K562 (cell line): ENCODE measurements at places on chromosomes 2 and 18.

DNA sequence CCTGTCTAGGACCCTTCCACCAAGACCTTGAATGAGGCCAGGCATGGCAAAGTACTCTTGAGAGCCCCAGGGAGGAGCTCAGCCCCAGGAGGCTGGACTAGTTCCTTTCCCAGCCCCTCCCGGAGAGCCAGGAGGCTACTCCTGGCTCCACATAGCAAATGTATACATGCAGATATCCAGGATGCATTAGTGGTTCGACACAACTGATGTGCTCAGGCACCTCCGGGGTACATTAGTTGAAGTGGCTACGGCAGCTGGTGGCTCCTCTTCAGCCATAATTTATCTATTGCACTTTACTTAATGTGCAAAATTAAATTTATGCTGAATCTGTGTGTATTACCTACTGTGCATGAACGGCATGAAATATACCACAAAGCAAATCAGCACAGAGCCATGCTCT is 182.8 kb upstream of the MEIS1 start:
- no peak for DNase-seq
- H3K27me3 ChIP-seq, result peaks cover 4% of the 10 kb centered on the region; the same call in 1 of the 2 replicates
- no peak overlapping the region for H3K27ac ChIP-seq
- no peak overlapping the region for H3K4me3 ChIP-seq
- no peaks in the 10 kb centered on the region for H3K4me1 ChIP-seq

- no peak for DNase-seq
- H3K4me3 ChIP-seq, result no peak overlapping the region
- peaks cover 39% of the 10 kb centered on the region for H3K36me3 ChIP-seq
- no peaks in the 10 kb centered on the region for H3K27me3 ChIP-seq
- H3K27ac ChIP-seq, result no peak overlapping the region
Measured at GRCh38 chr2:208311321-208311720, 45.3 kb downstream of the PIKFYVE start.

- DNase-seq, result no peak
- H3K27ac ChIP-seq, result no peak overlapping the region
- no peaks in the 10 kb centered on the region for H3K4me1 ChIP-seq
- H3K36me3 ChIP-seq, result peaks cover 97% of the 10 kb centered on the region
- no peak overlapping the region for H3K4me3 ChIP-seq
Measured at GRCh38 chr2:86488561-86489250, 47.5 kb downstream of the KDM3A start.

DNA sequence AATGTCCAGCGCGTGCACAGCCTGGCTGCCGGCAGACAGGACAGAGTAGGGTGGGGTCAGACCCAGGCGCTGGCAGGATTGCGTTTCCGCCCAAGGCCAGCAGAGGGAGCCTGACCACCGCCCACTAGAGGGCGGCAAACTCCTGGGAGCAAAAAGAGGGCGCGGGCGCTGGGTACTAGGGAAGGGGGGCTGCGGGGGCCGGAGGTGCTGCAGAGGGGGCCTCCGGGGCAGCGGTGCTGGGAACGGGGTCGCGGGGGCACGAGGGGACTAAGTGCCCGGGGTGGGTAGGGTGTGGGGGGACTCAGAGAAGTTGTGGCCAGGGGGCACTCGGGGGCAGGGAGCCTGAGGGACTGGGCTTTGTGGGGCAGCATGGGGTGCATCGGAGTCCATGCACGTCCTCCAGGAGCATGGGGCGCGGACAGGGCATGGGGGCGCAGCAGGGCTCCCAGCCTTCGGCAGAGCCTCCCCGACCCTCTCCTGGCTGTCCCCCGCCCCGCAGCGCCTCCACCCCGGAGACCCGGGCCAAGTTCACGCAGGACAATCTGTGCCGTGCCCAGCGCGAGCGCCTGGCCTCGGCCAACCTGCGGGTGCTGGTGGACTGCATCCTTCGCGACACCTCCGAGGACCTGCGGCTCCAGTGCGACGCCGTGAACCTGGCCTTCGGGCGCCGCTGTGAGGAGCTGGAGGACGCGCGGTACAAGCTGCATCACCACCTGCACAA is 3.2 kb downstream of the TEKT4 start:
- H3K27me3 ChIP-seq, result no peaks in the 10 kb centered on the region
- H3K27ac ChIP-seq, result no peak overlapping the region
- no peaks in the 10 kb centered on the region for H3K4me1 ChIP-seq
- H3K4me3 ChIP-seq, result no peak overlapping the region

DNA sequence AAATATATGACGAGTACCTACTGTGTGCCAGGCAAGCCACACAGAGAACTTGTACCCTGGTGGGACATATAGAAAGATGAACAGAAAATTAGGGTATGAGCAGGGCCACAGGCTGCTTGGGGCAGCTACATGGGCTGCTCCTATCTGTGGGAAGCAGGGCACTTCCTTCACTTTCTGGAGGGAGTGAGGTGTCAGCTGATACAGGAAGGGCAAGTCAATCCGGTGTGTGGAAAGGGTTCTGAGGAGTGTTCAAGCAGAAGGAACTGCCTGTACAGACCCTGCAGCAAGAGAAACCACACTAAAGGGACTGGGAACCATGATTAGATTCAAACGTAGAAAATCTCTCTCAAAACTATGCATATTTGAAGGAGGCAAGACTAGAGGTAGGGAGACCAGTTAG is 58.6 kb upstream of the BCL11A start:
- H3K4me1 ChIP-seq, result no peaks in the 10 kb centered on the region
- H3K27ac ChIP-seq, result no peak overlapping the region
- H3K36me3 ChIP-seq, result no peaks in the 10 kb centered on the region
- H3K4me3 ChIP-seq, result no peak overlapping the region
- peaks cover 5% of the 10 kb centered on the region; the same call in 2 of the 3 replicates for H3K27me3 ChIP-seq
- no peak for DNase-seq

- H3K27me3 ChIP-seq, result no peaks in the 10 kb centered on the region
- H3K36me3 ChIP-seq, result no peaks in the 10 kb centered on the region
- no peak for DNase-seq
- no peak overlapping the region for H3K4me3 ChIP-seq
Measured at GRCh38 chr18:10791169-10791831, 265.5 kb downstream of the NAPG start.

GRCh38 chr18:63131106-63131958 is 188.2 kb downstream of the BCL2 start:
- no peak overlapping the region for H3K27ac ChIP-seq
- no peaks in the 10 kb centered on the region for H3K27me3 ChIP-seq
- no peak overlapping the region for H3K4me3 ChIP-seq
- H3K4me1 ChIP-seq, result no peaks in the 10 kb centered on the region
- peak; percentile 36 for DNase-seq
- H3K36me3 ChIP-seq, result no peaks in the 10 kb centered on the region

DNA sequence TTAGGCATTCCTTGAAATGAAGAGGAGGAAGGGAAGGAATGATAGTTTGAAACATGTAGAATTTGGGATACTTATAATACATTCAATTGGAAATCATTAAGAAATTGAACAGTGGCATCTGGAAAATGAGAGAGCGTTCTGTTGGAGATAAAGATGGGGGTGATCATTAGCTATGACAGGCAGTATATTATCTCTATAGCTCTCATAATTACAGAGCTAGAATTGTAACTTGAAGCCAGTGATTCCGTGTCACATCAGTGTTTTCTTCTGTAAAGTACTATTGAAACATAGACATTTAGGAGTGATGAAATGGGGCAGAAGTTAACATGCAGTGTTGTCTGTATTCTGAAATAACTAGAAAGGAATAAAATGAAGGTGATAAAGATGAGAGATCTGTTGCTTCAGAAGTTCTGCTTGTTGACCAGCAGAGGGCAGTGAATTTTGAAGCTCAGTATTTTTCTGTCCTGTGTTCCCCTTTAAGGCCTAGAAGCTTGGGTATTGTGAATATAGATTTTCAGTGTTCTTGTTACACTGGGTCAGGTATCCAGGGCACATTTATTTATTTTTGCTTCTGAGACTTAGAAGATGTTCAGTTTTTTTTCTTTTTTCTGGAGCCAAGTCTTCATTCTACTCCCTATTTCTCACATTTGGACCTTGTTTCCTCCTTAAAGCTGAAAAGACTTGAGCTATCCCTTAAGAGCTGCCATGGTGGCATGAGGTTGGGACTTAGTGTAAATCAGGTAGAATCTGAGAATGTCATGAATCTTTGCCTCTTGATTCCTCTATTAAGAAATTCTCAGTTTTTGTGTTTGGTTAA is 157.4 kb downstream of the TAF4B start:
- no peaks in the 10 kb centered on the region for H3K36me3 ChIP-seq
- no peak overlapping the region for H3K27ac ChIP-seq
- no peaks in the 10 kb centered on the region for H3K27me3 ChIP-seq
- no peaks in the 10 kb centered on the region for H3K4me1 ChIP-seq
- peak; percentile 48 for DNase-seq

DNA sequence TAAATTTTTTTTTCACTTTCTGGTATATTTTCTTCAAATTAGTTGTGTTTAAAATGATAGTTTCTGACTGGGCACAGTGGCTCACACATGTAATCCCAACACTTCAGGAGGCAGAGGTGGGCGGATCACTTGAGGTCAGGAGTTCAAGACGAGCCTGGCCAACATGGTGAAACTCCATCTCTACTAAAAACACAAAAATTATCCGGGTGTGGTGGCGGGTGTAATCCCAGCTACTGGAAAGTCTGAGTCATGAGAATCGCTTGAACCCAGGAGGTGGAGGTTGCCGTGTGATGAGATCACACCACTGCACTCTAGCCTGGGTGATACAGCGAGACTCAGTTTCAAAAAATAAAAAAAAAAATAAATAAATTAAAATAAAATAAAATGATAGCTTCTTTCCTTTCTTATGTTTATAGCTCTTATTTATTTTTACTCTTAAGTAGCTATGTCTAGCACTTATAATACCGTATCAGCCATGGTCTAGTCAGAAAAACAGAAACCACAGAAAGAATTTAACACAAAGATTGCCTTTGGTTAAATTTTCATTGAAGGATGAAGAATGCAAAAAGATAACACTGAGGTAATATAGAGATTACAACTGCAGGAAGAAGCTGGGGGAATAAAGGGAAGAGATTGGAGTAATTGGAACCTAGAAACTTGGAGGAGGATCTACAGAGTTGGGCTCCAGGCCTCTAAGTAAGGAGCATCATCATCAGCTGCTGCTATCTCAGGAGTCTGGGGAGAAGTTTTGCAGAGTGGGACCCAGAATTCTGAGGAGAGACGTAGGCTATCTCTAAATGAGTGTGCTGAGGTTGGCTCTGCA is 54.7 kb upstream of the MBOAT2 start:
- peak overlapping the region; percentile 46; the same call in 2 of the 3 replicates for H3K27ac ChIP-seq
- DNase-seq, result peak; percentile 78
- peaks cover 1% of the 10 kb centered on the region; the same call in 1 of the 2 replicates for H3K4me1 ChIP-seq
- H3K36me3 ChIP-seq, result no peaks in the 10 kb centered on the region
- H3K4me3 ChIP-seq, result no peak overlapping the region

GRCh38 chr2:234420408-234420807 is 76.5 kb downstream of the ARL4C start:
- no peak overlapping the region for H3K4me3 ChIP-seq
- no peak for DNase-seq
- no peak overlapping the region for H3K27ac ChIP-seq
- no peaks in the 10 kb centered on the region for H3K27me3 ChIP-seq

- no peak overlapping the region for H3K27ac ChIP-seq
- H3K27me3 ChIP-seq, result no peaks in the 10 kb centered on the region
- no peak overlapping the region for H3K4me3 ChIP-seq
- no peaks in the 10 kb centered on the region for H3K4me1 ChIP-seq
Measured at GRCh38 chr2:55947752-55948151, 24.2 kb upstream of the EFEMP1 start.

DNA sequence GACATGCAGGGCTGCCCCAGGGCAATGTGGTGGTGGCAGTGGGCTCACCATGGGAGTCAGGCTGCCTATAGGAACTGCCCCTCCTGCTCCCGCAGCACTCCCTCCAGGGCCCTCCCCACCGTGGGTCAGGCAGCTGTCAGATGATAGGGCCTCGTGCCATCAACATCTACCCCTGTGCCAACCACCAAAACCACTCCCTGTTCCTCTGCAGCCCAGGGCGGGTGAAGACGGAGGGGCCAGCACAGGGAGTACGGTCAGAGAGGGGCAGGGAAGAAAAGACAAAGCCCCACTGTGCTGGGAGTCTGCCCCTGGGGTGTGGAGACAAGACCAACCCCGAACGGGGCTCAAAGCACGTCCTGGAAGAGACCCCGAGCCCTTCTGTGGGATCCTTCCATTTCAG is 97.4 kb downstream of the TNS1 start:
- peaks cover 21% of the 10 kb centered on the region for H3K27me3 ChIP-seq
- DNase-seq, result no peak
- H3K4me1 ChIP-seq, result peaks cover 14% of the 10 kb centered on the region; the same call in 2 of the 3 replicates
- no peaks in the 10 kb centered on the region for H3K36me3 ChIP-seq
- H3K27ac ChIP-seq, result no peak overlapping the region

DNA sequence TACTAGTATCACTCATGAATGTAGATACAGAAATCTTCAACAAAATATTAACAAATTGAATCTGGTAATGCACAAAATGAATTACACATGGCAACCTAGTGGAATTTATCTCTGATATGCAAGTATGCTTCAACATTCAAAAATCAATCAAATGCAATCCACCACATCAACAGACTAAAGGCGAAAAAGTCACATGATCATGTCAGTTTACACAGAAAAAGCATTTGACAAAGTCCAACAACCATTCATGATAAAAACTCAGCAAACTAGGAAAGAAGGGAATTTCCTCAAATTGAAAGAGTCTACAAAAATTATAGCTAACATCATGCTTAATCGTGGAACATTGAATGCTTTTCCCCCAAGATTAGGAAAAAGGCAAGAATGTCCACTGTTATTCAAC is 150.5 kb upstream of the BCL2L11 start:
- no peak overlapping the region for H3K27ac ChIP-seq
- DNase-seq, result no peak
- H3K4me3 ChIP-seq, result no peak overlapping the region
- H3K27me3 ChIP-seq, result peaks cover 14% of the 10 kb centered on the region

DNA sequence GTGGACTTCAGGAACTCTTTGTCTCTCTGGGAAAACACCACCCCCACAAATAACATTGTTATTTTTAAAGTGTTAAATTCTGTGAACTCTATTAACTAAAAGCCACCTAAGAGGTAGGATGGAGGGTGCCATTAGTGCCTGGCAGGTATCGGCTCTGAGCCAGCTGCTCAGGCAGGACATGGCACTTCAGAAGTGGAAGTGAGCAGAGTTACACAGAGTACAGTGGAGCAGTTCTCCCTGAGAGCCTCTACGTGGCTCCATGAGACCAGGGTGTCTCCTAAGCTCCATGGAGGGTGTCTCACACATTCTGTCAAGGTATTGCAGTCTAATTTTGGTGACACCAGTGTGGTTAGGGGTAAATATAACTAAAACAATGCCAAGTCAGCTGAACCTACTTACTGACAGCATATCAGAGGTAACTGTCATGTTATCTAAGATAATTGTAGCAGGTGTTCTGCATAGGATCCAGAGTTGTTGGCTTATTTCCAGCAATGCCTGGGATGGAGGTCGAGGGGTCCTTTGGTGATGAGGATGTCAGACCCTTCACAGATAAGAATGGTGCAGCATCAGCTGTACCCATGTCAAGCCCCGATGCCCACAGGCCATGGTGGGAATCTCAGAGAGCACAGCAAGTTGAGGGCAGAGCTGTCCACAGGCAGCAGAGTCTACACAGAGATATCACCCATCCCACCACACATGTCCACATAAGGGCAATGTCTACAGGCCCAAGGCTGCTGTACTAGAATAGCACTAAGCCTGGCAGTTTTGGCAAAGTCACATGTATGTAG is 8.6 kb upstream of the MALL start:
- no peak for DNase-seq
- no peak overlapping the region for H3K27ac ChIP-seq
- H3K4me1 ChIP-seq, result no peaks in the 10 kb centered on the region
- no peaks in the 10 kb centered on the region for H3K36me3 ChIP-seq
- H3K4me3 ChIP-seq, result no peak overlapping the region
